ENCODE measurements at places on chromosomes 1 and 21. TPM values are rescaled to one million over a fixed set of nuclear protein-coding genes. Genes with fewer than 3 reads are reported as not detected.
A peak's percentile ranks its signal among the peaks of the same experiment; 100 is the strongest.

DNA sequence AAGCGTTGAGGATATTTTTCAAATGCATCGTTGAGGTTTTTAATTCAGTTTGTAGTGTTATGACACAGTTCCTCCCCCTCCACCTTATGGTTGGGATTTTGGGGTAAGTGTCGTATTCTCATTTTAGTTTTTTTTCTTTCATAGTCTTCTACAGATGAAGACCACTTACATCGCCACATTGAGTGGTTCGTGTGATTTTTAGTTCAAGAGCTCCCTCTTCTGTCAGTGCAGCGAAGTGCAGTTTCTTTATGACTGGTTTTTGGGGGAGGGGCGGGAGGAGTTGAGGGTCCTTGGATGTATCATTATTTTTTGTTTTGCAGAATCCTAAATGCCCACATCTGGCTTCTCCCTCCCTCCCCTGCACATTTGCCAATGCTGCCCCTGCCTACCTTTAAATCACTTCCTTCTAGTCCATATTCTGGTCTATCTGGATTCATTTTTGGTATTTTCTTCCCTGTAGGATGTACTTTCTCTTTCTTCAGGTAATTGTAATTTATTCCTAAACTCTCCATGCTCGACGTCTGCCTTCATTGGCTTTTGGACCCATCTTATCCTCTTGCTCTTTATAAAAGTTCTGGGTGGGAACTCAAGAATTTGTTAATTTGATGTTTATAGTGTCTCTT lies 433.1 kb downstream of the CAMTA1 start:
- peak; percentile 66 for DNase-seq

GRCh38 chr1:56227886-56228285 lies 351.5 kb downstream of the PLPP3 start:
- DNase-seq = no peak

FAM72B gene
- total RNA-seq = 1.0 TPM

ANKRD34A gene
- 0.20 TPM for total RNA-seq
